A549 treated with RU486 at 1 μM for 4 hours (cell line): ENCODE measurements at places on chromosomes 11 and 22. TPM values are rescaled to one million over a fixed set of nuclear protein-coding genes. Genes with fewer than 3 reads are reported as not detected.

The MPZL2 gene
- total RNA-seq: 0.06 to 0.19 TPM in 2 of 5 replicates, not detected in the others

The TENM4 gene
- 0.01 to 0.19 TPM (median 0.14 TPM) in 3 of 5 replicates, not detected in the others for total RNA-seq

The NKAPD1 gene
- total RNA-seq: 12.4 to 19.4 TPM (median 14.8 TPM) in 5 replicates

The DGAT2 gene
- 1.7 to 3.2 TPM (median 2.3 TPM) in 5 replicates for total RNA-seq

The KCTD17 gene
- 20.8 to 26.1 TPM (median 23.2 TPM) in 5 replicates for total RNA-seq

The ACR gene
- 0.25 TPM in 1 of 5 replicates, not detected in the others for total RNA-seq

The ASCL2 gene
- 0.08 to 0.09 TPM in 2 of 5 replicates, not detected in the others for total RNA-seq

The MS4A15 gene
- not detected in 5 replicates for total RNA-seq
